ENCODE measurements at places on chromosomes 6 and 20.

DNA sequence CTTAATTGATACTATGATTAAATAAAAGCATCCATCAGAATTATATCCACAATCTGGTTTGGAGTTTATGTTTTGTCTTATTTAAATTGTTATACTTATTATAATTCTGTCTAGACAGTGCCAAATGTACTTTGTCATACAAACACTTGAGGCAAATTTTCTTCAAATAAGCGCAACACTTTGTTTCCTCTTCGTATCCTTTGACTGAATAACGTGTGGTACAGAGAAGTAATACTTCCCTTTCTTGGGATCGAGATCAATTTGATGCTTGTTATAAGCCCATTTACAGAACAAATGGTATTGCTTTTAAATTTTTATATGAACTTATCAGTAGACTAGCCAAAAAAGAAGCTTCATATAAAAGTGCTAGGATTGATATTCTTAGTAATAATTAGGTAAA, 111.0 kb downstream of the ATG5 start:
- DNase-seq = no peak

DNA sequence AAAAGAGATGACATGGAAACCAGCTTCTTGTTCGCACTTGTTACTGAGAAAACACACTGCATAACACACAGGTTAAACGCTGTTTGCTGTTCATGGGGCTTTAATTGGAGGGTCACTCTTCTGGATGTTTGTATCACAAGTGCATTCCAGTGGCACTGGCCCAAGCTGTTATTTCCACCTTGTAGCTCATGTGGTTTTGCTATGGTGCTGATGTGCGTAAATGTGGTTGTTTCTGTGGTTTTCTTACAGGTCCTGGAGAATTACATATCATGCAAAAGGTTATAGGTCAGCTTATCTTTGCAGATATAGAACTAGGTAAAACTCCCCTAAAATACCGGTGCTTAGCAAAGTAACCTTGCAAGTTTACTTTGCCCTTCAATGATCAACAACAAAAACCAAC, 89.3 kb upstream of the AHI1 start:
- no peak for DNase-seq

DNA sequence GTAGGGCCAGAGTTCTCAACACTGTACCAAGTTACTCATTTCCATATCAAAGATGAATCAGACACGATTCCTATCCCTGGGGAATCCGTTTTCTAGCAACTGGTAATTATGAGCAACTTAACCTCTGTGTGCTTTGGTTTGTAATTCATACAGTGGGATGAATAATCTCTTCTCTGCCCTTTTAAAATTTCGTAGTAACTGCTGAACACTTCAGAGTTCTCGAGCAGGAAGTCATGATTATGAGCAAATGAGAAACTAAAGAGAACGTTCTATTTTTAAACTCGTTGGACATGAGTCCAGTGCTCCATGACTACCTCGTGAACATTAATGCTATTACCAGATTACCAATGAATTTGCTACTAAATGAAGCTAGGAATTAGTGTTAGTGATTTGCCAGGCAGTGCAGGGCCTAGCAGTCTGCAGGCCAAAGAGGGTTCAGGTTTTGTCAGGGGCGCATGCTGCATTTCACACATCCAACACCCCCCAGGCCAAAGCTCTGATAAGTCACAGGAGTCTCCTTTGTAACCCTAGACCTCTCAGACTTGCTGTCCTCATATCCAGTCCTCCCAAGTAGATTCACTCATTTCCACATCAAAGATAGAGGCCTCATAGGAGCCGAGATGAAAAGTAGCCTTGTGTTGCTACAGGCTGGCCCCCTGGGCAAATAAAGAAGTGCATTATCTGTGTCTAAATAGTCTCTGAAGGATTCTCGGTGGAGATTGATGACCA, 45.8 kb upstream of the VSTM2L start:
- no peak for DNase-seq

- DNase-seq = peak; percentile 52
These were observed 3.8 kb downstream of the COL12A1 start for GRCh38 chr6:75201901-75202672.

- DNase-seq = peak; percentile 88
These were observed 12.2 kb upstream of the PTGIS start for GRCh38 chr20:49579874-49580812.

DNA sequence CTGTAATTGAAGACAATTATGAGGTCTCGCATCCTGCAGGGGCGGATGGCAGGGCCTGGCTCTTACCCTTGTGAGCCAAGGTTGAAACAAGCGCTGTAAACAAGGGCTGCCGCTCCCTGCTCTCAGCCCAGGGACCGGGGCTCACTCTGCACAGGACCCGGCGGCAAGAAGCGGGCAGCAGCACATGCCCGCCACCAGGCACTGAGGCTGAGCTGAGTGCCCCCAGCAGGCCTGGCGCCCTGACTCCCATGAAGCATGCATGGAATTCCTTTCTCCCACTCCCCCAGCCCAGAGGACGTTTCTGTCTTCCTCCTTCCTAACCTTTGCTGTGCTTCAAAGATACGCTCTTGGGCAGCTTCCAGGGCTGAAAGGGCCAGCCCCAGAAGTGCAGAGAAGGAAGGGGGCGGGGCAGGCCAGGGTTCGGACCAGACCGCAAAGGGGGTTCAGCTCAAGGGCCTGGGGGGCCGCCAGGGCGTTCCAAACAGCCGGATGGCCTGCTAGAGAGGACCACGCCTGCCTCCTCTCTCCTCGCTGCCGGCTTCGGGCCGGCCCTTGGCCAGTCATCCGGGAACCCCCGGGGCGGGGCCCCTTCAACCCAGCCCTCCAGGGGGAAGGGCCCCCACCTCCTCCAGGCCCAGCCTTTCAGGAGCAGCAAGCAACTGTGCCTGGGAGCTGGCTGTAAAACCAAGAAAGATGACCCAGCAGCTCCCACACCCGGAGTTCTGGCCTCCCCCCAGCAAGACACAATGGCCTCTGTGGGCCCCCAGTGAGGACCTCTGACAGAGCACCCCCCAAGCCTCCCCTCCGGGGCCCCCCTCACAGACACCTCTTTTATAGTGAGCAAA, 109.9 kb downstream of the NOL4L start:
- peak; percentile 95 for DNase-seq

- DNase-seq = no peak
These were observed 360.7 kb downstream of the NKAIN2 start for GRCh38 chr6:124164343-124164742.

- peak; percentile 14 for DNase-seq
These were observed 435.7 kb upstream of the FKBP1C start for GRCh38 chr6:62775427-62776022.

DNA sequence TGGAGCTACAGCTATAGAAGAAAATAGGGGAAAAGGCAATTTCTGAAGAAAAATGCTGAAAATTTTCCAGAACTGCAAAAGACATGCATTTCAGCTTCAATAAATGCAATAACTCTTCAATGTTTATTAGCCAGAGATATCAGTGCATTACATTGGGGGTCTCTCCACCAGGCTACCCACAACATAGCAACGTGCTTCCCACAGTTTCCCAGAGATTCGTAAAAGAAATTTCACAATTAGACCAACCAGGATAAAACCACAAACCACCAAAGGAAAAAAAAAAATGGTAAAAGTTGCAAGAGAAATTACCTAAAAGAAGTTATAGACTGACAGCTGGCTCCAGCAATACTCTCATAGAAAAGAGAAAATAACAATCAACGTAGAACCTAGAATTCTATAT, 16.0 kb downstream of the LY86 start:
- no peak for DNase-seq

- DNase-seq = no peak
These were observed 979.1 kb upstream of the FLRT3 start for GRCh38 chr20:15316556-15316955.

DNA sequence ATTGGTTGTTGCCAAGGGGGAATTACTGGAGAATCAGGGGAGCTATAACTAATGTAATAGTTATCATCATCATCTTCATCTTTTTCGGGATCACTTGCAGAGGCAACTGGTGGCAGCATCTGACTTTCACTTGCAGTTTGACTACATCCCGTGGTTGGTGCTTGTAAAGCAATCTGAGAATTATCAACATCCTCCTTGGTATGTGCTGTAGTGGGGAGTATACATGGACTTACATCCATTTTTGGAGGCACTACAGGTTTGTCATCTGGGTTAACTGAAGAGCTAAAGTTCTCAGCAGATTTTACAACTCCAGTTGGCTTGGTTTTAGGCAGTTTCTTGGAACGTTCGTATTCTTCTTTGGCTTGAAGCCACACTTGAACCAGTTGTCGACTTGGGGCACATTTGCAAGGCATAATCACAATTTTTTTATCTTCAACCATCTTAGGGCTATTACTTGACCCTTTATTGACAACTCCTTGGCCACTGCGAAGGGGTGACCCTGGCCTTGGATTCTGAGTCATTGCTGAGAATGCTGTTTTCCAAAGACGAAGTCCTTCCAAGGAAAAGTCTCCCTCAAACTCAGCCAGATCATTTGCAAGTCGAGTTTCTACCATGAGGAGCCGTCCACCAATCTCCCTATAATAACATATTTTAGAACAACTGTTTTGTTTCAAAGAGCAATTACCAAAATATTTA, 115.5 kb downstream of the REV3L start:
- DNase-seq = no peak

DNA sequence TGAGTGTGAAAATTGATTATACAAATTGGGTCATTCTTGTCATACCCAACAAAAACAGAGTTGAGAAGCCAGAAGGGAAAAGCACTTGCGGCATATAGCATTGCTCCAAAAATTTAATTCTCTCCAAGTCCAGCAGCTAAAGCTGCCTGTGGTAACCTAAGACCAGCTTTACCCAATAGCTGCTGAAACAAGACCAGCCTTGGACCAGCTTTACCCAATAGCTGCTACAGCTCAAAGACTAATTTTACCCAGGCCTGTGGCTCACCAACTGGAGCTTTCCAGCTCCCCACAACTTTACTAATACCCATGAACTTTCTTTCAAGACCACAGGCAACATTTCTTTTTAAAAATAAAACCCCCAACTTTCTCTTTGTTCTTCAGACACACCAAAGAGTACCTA, 32.8 kb upstream of the ZNF133 start:
- DNase-seq = no peak

- peak; percentile 66 for DNase-seq
These were observed 5.1 kb upstream of the BPI start for GRCh38 chr20:38298768-38299288.

DNA sequence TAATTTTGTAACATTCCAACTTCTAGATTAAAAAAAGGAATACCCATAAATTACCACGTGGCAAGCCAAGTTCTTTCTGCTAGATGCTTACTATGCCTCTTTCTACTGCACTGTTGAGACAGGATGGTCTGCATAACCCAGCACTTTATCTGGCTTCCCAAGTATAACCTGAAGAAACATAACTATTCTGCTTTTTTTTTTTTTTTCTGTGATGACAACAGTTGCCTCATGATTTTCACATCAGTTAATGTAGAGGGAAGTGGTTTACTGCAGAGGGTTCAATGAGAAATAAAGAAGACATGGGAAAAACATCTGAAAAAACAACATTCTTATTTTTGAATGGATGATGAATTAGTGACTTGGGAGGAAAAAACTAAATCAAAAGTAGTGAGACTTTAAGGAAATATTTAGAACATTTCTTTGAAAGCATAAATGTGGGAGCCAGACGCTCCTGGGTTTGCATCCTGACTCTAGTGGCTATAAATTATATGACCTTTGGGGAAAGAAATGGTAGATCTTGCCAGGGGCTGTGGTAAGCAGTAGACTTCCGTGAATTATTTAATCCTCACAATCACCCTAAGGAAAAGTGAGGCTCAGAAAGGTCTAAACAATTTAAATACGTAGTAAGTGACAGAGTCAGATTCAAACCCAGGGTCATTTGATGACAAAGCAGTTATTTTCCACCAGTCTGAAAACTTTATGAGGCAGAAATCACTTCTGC, 230.7 kb downstream of the PHACTR1 start:
- no peak for DNase-seq

DNA sequence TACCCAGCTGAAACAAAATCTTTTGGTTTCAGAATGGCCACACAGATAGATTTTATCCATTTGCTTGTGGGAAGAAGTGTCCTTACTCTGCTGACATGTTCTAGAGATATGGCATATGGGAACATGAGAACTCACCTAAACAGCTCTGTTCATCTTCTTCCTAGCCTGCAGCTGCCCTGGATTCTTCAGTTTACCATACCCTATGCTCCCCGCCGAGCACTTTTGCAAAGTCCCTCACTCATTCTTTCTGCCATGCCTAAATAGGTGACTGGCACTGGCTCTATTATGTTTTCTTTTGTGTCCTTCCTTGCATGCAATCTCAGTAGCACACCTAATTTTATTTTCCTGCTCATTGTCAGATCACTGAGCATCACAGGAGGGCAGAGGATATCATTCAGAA, 293.7 kb upstream of the RSPO3 start:
- no peak for DNase-seq

- no peak for DNase-seq
These were observed 571.7 kb upstream of the SLC35B3 start for GRCh38 chr6:9007027-9007426.

DNA sequence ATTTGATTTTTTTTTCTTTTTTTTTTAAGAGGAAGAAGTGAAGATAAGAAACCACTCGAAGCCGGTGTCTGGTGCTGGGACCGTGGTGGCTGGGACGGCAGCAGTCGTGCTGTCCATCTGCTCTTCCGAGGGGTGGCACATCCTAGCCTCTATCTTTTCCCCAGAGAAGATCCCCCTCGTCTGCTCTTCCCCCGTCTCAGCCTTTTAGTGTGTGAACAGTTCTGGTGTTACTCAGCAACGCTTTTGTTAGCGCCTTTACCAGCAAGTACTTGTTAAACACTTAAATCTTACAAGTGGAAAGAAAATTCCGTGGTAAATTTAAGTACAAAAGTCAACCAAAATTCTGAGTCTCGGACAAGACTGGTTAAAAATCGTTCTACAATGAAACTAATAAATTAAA, 90.1 kb downstream of the RSPH3 start:
- no peak for DNase-seq

DNA sequence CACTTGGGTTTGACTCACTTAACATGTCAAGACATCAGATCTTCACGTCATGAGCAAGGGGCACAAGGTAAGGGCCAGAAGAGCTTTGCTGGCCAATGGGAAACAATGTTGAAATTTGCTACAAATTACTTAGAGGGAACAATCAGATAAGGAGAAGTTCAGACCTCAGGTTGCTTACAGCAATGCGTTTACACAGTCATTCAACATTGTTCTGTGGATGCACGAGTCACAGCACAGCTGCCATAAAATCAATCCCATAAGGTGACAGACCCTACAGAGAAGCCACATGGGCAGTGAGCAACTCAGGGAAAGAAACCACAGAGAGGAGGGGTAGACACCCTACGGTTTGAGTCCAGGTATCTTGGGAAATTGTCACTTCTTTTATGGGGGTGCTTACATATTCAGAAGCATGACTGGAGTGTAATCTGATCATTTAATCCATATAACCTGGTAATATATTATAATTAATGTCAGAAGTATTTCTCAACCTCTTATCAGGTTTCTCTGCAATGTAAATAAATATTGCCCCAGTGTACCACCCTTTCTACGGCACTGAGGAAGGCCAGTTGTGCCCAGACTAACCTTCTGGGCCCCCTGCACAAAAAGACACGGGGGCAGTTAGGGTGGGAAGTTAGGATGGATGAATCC, 2.3 kb upstream of the SLC22A2 start:
- DNase-seq = peak; percentile 8
